ENCODE measurements at places on chromosomes 5 and 9. TPM values are rescaled to one million over a fixed set of nuclear protein-coding genes. Genes with fewer than 3 reads are reported as not detected.

The DIPK1B gene
- 0.90 TPM for polyA plus RNA-seq

The BTNL3 gene
- polyA plus RNA-seq = not detected

The QRFP gene
- not detected for polyA plus RNA-seq

The PCDH1 gene
- polyA plus RNA-seq = 0.10 TPM

The HTR1A gene
- not detected for polyA plus RNA-seq

The PCDHGA5 gene
- not detected for polyA plus RNA-seq

The SV2C gene
- polyA plus RNA-seq = not detected

The TEK gene
- not detected for polyA plus RNA-seq

The SNCB gene
- polyA plus RNA-seq = not detected

The SIMC1 gene
- polyA plus RNA-seq = 13.7 TPM

The GLRA1 gene
- polyA plus RNA-seq = not detected

The TAF11L10 gene
- not detected for polyA plus RNA-seq

The PCDHGB1 gene
- 0.41 TPM for polyA plus RNA-seq

The PCDHB13 gene
- polyA plus RNA-seq = 0.05 TPM

The HTR4 gene
- not detected for polyA plus RNA-seq

The MCCC2 gene
- 33.2 TPM for polyA plus RNA-seq

The TMEM161B gene
- polyA plus RNA-seq = 8.3 TPM

The C7 gene
- not detected for polyA plus RNA-seq
